ENCODE measurements at places on chromosomes 16 and 17.
A peak's percentile ranks its signal among the peaks of the same experiment; 100 is the strongest.

DNA sequence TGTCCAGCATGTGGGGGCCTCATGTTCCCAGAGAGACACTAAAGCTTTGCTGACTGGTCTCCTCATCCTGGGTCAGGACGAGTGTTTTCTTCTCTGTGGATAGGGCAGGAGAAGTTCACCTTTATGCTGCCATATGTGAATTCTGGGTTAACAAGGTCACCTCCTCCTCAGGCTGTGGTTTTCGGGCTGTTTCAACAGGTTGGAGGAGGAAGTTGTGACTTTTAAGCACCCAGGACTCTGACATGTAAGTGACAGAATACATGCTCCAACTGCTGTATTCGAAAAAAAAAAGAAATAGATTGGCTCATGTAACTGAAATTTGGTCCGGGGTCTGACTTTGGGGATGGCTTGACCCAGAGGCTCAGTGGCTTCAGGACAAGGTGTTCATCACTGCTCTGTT, 54.2 kb downstream of the SNX20 start:
- no peak for DNase-seq

DNA sequence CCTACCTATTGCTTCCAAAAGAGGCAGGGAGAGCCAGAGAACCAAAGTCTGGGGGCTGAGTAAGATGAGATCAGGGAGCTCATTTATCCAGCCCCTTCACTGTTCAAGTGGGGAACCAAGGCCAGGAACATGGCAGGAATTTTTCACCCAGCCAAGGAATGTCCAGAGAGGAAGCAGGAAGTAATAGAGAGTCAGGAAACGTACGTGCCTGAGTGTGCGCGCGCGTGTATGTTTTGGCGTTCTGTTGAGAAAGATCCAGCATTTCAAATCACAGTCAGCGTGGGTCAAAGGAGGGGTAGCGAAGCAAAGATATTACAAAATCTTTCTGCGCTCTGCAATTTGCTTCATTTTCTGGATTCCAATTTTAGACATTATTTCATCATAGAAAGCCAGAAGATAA, 41.9 kb upstream of the WSCD1 start:
- no peak for DNase-seq

- DNase-seq, result no peak
These were observed 14.6 kb upstream of the NDRG4 start for GRCh38 chr16:58485184-58485887.

DNA sequence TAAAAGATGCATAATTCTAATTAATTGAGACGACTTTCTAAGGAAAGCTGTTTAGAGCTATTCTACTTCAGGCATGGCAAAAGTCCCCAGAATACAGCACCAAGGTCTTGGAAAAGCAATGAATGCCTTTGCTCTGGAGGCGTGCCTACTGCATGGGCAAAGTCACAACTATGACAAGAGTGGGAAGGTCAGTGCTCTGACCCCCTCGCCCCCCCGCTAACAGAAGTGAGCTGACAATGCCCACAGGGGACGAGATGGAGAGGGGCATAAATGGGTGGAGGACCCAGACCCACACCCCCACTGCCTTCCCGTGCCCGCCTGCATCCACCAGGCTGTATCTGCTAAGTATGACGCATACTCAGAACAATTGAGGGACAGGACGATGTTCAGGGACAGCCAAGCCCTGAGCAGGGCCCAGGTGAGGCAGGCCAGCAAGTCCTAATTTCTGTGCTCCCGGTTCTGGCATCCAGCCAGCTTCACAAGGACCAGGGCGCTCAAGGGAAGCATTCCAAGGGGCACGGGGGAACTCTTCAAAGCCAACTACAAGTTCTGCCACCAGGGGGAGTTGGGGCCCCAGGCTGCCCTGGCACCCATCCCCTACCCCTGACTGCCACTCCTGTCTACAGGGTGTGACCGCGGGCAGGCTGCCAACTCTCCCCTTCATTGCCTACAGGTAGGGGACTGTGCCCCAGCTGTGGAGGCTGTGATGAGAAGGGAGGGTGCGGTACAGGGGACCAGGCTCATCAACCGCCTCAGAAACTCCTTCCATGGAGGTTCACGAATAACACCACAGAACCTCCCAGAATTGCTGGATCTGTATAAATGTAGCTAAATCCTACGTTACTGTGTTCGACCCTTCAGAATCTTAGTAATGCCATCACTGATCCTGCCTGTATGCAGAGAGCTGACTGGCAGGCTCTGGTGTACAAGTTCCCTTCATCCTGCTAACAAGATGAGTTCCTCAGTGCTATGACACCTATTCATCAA, 20.8 kb downstream of the NPRL3 start:
- peak; percentile 81 for DNase-seq

GRCh38 chr17:19705201-19705600, 11.2 kb downstream of the SLC47A2 start:
- no peak for DNase-seq

GRCh38 chr16:65788434-65789140, 577.9 kb upstream of the CDH5 start:
- no peak for DNase-seq

DNA sequence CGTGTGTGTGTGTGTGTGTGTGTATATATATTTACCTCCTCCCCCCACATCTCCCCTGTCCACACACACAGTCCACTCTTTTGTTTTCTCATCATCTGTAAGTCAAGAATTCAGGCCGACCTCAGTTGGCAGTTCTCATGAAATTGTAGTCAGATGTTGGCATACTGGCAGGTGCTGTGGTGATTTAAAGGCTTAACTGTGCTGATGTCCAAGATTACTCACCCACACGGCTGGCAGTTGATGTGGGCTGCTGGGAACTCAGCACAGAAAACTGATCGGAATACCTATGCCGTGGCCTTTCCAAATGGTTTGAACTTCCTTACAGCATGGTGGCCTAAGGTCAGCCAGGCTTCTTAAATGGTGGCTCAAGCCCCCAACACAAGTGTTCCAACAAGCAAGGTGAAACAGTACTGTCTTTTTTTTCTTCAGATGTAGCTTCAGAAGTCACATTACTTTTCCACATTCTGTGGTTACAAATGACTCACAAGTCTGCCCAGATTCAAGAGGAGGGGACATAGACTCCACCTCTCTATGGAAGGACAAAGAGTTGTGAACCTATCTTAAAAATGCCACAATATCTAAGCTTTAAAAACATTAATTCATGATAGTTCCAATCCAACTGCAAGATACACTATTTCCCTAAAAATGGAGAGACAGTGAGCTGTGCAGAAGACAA, 198.5 kb upstream of the HS3ST4 start:
- no peak for DNase-seq

DNA sequence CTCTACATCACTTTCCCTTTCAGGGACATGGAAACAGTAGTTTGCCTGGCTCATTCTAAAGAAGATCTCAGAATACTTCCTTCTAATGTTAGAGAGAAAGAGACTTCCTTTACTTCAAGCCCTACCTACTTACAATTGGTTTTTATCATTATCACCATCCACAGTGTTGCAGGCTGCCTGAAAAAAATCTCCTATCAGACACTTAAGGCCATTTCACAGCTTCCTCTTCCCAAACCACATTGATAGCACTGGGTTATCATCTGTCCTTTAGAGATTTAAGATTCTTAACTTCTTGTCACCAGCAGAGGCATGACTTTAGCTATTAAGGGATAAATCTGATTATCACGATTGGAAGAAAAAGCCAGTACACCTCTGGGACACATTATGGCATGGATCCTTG, 178.5 kb upstream of the TBX2 start:
- DNase-seq, result no peak

- no peak for DNase-seq
These were observed 34.5 kb upstream of the TNRC6A start for GRCh38 chr16:24694931-24695330.

DNA sequence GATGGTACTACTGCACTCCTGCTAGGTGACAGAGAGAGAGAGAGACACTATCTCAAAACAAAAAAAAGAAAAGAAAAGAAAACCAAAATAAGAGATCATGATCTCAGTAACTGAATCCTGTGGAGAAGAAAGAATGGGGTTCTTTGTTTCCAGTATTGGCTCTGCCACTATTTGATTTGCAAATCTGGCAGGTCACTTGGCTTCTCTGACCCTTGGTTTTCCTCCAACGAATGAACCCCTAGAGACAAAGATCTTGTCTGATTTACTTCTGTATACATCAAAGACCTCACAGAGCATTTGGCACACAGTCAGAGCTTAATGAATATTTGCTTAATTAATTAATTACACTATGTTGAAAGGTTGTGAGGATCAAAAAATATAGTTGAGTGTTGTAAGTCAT, 47.9 kb upstream of the NLK start:
- DNase-seq, result no peak

- DNase-seq, result no peak
These were observed 77.5 kb upstream of the CHMP6 start for GRCh38 chr17:80913928-80914821.

- DNase-seq, result no peak
These were observed 29.5 kb upstream of the RPH3AL start for GRCh38 chr17:381941-382643.

DNA sequence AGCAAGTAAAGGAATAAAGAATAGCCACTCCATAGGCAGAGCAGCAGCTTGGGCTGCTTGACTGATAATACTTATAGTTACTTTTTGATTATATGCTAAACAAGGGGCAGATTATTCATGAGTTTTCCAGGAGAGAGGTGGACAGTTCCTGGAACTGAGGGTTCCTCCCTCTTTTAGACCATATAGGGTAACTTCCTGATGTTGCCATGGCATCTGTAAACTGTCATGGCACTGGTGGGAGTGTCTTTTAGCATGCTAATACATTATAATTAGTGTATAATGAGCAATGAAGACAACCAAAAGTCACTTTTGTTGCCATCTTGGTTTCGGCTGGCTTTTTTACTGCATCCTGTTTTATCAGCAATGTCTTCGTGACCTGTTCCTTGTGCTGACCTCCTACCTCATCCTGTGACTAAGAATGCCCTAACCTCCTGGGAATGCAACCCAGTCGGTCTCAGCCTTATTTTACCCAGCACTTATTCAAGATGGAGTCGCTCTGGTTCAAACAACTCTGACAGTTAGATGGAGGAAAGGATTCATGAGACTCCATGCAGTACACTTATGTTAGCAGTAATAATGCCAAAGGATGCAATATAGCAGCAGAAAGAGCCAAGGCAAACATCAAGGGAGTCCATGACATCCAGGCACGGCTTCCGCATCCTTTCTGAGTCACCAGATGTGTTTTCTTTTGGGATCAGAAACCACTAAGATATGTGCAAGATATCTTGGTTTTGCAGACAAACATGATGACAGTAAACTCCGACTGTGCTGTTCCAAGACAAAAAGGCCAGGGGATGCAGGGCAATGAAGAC, 55.8 kb upstream of the B4GALNT2 start:
- no peak for DNase-seq

- no peak for DNase-seq
These were observed 9.2 kb downstream of the UBALD2 start for GRCh38 chr17:76274112-76274956.

GRCh38 chr16:35431829-35432663, 1972.6 kb downstream of the TP53TG3F start:
- DNase-seq, result peak; percentile 43

DNA sequence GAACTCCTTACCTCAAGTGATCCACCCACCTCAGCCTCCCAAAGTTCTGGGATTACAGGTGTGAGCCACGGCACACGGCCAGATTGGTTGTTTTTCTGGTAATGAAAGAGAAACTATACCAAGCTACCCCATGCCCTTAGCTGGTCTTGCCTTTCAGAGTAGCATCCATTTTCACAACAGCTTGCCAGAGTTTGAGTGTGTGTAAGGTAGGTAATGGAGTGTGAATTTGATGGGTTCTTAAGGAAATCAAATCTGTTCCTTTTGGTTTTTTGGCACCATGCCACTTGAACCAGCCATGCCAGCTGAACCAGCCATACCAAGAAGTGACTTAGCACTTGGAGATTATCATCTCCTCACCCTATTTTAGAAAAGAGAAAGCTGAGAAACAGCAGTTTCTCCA, 5.1 kb downstream of the CALCOCO2 start:
- DNase-seq, result no peak

DNA sequence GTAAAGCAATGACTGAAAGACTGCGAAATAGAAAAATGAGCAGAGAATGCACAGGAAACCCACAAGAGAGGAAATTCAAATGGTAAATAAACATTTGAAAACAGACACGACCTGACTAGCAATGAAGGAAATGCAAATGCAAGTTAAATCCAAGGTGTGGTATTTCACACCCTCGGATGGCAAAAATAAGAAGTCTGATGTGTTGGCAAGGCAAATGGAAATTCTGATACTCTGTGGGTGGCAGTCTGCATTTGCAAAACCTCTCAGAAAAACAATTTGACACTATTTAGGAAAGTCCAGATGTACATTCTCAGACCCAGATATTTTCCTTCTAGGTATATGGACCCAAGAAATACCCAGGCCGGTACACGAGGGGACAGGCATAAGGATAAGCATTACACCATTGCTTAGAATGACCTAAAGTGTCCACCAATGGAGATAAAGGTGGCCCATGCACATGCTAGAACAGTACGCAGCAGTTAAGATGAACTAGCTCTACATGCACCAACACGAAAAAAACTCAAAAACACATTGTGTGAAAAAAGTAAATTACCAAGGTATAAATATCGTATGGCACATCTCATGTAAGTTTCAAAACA, 116.7 kb downstream of the GAS7 start:
- DNase-seq, result no peak

DNA sequence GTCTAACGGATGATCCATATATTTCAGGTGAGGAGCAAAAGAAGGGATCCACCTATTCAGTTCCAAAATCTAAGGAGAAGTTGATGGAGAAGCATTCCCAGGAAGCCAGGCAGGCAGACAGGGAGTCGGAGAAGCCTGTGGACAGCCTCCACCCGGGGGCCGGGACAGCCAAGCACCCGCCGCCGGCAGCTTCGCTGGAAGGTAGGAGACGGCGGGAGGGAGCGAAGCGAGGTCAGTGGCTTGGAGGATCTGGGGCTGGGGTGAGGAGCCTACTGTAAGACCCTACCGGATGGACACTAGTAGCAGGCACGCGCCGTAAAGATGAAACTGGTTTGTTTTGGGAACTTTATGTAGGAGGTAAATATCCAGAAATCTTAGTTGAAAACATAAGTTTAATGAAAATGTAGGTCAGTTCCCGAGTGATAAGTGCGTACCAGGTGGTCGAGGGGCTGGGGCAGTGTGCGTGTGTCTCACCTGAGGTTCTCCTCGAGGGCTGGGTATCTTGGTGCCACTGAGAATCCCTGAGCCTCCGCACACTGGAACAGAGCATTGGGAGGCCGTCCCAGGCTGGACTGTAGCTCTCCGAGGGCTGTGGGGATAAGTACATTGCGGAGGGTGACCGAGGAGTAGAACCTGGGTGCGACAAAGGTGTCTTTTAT, 714 bp downstream of the SPATA33 start:
- DNase-seq, result peak; percentile 24

DNA sequence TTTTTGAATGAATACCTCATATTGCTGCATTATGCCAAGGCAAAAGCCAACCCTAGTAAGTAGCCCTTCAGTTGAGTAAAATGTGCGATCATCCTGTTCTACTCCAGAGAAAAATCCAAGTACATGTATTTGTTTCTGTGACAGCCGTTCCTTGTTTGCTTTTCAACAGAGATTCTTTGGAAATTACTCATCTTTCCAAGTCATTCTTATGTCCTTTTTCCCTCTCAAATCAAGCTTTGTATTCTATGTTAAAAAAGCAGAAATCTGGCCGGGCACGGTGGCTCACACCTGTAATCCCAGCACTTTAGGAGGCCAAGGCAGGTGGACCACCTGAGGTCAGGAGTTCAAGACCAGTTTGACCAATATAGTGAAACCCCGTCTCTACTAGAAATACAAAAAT, 112.9 kb upstream of the HAS3 start:
- no peak for DNase-seq

Data from BE2C (cell line).